ENCODE measurements at places on chromosomes 5 and 9.
A peak's percentile ranks its signal among the peaks of the same experiment; 100 is the strongest.

DNA sequence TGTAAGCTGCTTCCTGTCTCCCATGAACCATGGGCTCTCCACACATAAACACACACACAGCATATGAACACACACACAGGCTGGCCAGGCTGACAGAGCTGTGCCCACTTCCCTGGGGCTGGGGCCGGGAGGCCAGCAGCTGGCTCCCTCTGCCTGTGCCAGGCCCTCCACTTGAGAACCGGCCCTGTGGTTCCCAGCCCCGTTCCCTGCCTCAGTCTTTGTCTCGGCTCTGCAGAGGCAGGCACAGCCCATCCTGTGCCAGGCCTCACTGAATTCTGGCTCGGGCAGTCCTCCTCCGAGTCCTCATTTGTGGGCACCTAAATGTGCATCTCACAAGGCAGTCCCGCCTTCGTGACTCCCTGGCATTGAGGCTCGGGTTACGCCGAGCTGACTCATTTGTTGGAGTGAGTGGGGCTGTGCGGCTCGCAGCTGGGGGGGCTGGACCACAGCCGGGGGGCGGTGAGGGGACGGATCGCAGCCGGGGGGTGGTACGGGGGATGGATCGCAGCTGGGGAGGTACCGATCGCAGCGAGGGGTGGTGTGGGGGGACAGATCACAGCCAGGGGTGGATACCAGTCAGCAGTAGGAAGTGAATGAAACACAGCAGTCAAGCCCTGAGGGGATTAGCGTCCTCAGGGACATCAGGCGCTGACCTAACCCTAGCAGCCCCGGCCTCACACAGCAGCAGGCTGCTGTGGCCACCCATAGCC lies 72.3 kb downstream of the PSMB7 start:
- DNase-seq: peak; percentile 95

- DNase-seq: no peak
Observed at GRCh38 chr5:132203916-132204315, 23.7 kb downstream of the P4HA2 start.

GRCh38 chr5:31554552-31554951 lies 22.5 kb downstream of the C5orf22 start:
- DNase-seq: no peak

- no peak for DNase-seq
Observed at GRCh38 chr5:23389291-23390101, 117.9 kb upstream of the PRDM9 start.

DNA sequence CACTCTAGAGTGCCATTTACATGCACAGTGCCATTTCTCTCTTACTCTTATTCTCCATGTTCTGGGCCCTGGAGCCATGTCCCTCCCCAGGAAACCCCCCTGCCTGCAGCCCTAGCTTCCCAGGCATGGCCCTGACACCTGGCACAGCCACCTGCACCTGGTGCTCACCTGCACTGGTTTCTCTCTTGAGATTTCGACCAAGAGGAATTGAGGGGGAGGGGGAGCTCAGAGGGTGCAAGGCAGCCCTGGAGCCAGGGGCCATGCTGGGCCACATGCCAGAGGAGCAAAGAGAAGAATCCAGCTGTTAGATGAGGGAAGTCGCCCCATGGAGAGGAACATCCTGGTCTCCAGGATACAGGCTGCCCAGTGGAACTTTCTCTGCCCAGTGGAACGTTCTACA lies 65.0 kb upstream of the RAPGEF1 start:
- no peak for DNase-seq

- DNase-seq: peak; percentile 25
Observed at GRCh38 chr5:108481355-108481931, 99.5 kb upstream of the FBXL17 start.

GRCh38 chr5:102433473-102433872 lies 65.3 kb downstream of the SLCO6A1 start:
- DNase-seq: no peak

GRCh38 chr9:91427873-91428272 lies 4.2 kb upstream of the NFIL3 start:
- peak; percentile 55 for DNase-seq

Measured in AG20443 (cell line).